ENCODE measurements at places on chromosomes 12 and 14.

GRCh38 chr14:95523815-95524448, 7.5 kb upstream of the SYNE3 start:
- DNase-seq: peak; percentile 70

DNA sequence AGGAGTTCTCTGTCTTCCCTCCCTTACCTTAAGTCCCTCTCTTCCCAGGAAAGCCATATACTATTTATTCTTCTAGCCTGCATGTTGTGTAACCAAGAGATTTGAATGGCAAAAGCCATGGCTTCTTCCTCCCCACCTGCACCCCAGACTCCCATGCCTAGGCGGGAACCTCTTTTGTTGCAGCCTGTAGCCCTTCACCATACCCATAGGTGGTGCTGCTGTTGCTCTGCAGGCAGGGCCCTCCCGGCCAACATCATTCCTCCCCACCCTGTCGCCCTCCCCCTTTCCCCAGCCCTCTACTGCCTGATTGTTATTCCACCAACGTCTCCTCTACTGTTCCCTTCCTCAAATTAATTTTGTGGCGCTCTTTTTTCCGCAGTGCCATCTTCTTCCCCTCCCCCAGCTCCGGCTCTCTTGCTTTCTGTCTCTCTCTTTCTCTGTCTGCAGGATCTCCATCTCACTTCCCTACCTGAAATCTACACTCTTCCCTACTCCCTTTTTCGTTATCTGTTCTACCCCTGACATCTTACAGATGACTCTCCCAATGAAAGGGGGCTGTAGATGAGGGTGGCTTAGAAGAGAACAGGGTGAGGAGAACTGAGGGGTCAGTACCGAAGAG, 13.8 kb downstream of the NGDN start:
- DNase-seq: peak; percentile 42

DNA sequence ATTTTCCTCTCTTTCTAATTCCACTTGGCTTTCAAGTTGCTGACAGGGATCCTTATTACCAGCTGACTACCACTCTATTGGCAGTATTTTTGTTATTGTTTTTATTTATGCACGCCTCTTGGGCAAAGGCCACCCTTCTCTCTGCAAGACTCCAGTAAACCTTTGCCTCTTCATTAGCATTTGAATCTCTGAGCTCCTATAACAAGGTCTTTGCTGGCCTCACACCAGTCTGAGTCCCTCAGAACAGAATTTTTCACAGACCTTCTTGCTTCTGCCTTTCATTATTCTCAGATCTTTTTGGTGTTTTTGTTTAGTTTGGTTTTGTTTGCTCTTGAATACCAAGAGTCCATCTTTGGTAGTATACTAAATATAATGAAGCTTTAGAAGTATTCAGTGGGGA, 145.9 kb downstream of the PDZRN4 start:
- no peak for DNase-seq

DNA sequence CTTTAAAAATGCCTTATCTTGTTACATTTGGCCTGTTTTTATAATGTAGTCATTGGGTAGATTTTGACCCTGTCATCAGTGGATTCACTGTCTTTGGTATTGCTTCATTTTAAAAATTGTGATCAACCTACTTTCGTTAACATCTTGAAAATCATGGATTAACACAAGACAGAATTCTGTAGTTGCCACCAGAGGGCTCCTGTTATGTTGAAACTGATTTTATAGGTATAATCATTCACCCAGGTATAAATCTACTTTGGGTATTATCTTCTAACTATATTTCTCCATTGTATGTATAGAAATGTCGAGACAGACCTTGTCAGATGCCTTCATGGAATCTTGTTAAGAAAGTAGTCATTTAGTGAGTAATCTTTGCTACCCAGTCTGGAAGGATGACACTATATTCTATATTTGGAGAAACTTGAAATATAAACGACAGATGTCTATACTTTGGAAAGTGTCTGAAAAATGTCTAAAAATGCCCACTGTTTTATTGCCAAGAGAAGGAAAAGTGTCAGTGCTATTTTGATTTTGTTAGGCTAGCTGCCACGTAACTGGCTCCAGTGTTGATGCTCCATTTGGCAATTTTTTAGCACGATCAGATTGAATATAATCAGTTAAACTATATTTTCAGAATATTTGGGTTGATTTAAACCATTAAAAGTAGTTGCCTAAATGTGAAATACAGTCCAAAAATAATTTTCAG, 129.4 kb downstream of the PELI2 start:
- peak; percentile 14 for DNase-seq

GRCh38 chr14:99466758-99467157, 13.9 kb downstream of the SETD3 start:
- no peak for DNase-seq

- no peak for DNase-seq
Observed at GRCh38 chr14:24979725-24980239, 70.2 kb downstream of the STXBP6 start.

DNA sequence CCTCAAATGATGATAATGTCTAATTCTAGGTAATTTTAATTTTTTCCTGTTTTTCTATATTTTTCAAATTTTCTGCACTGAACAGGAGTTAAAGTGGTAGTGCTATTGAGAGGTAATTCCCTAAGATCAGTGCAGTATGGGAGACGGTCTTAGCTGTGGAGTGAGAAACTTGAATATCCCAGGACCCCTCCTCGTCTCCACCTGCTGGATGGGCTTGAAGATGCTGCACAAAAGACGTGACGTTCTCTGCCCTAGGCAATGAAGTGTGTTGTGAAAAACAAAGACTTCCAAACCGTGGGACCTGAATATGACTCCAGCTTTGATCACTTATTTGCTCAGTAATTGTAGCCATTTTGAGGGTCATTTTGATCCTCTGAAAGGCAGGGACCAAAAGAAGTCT, 298.1 kb downstream of the VRK1 start:
- no peak for DNase-seq

All from KBM-7 (cell line).